Stimulated activated CD4-positive, alpha-beta T cell treated with anti-CD3 and anti-CD28 coated beads, Interleukin-2, amount 100 ng/mL, for 4 hours (primary cell): ENCODE measurements at places on chromosomes 13 and 19.

- DNase-seq, result no peak
Observed at GRCh38 chr13:46296115-46296822, 84.5 kb downstream of the LRRC63 start.

- DNase-seq, result no peak
Observed at GRCh38 chr13:86161257-86161656, 362.0 kb upstream of the SLITRK6 start.

DNA sequence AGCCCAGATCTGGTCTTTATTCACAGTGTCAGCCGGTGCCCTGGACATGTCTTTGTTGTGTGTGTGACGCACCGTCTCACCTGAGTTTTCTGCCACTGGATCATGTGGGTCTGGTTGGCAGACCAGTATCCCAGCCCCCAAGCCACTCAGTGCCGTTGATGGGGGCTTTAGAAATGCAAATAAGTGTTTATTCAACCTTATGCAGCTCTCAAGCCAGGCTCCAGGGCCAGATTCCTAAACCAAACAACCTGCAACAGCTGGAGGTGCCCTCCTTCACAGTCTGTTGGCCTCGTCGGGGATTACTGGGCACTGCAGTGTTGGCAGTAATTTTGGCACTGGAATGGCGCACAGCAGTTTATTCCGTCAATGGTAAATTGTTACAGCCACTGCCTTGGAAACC, 21.6 kb downstream of the FAM124A start:
- DNase-seq, result no peak

- no peak for DNase-seq
Observed at GRCh38 chr13:86085890-86086289, 286.7 kb upstream of the SLITRK6 start.

- DNase-seq, result no peak
Observed at GRCh38 chr19:43605875-43606568, 5.9 kb upstream of the SRRM5 start.

DNA sequence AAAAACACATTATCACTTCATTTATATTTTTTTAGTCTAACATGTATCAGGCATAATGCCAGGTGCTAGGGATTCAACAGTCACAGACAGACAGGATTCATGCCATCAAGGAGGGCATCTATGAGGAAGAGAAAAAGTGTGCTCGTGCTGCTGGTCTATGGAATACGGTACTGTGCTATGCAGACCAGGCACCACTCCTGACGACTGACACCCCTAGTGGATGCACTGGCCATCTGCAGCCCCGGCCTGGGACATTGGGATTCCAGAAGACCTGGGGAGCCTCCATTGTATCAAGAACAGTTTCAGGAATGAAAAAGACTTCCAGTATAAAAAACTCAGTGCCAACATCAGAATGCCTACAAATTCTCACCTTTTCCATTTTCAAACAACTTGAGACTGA, 94.0 kb downstream of the KLF12 start:
- no peak for DNase-seq

GRCh38 chr13:106657104-106657503, 89.2 kb upstream of the ARGLU1 start:
- DNase-seq, result no peak

DNA sequence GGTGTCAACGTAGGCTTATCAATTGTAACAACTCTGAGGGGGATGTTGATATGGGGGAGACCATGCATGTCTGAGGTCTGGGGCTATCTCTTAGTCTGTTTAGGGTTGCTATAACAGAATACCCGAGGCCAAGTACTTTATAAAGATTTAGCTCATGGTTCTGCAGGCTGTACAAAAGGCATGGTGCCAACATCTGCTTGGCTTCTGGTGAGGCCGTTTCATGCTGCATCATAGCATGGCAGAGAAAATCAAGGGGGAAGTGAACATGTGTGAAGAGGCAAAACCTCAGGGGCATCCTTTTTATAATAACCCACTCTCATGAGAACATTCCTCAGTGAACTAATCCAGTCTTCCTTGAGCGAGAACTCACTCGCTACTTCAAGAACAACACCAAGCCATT, 353.8 kb downstream of the ENOX1 start:
- DNase-seq, result no peak

DNA sequence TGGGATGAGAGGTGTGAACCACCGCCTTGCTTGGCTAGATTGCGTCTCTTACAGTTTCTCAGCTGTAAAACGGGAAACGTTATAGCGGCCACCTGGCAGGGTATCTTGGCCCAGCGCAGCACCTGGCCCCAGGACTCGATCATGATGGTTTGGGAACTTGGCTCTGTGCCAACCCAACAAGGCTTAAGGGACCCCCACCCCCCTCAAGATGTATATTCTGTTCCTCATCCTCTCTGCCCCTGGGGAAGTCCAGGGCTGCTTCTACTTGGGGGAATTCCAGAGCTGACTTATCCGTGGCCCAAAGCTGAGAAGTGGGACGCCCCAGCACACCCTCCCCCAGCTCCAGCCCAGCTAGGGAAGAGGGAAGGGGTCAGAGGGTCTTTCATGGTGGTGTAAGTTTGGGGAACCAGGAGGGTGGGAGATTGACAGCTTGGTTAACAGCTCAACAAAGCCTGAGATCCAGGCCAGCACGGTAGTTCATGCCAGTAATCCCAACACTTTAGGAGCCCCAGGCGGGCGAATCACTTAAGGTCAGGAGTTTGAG, 695 bp downstream of the ICAM1 start:
- DNase-seq, result no peak

DNA sequence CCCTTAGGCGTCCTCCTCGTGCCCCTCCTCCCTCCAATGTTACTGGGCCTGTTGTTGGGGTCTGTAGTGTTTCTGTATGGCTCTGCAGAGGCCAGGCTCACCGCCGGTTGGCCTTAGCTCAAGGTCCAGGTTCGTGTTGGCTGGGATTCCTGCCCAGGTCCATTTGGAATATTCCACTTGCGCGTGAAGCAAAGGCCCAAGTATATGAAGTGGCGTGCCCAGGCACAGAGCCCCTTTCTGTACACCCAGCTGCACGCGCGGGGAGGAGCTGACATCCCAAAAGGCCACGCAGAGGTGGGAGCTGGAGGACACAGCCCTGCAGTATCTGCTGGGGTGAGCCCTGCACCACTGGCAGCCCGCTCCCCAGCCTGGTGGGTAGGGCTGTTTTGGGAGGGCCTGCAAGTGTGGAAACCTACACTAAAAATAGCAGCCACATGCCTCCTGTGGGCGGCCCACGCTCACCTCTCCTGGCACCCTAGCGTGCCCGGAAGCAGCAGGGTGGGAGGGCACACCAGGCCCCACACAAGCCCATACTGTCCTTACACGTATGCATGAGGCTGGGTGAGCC, 30.2 kb downstream of the CRTC1 start:
- no peak for DNase-seq

DNA sequence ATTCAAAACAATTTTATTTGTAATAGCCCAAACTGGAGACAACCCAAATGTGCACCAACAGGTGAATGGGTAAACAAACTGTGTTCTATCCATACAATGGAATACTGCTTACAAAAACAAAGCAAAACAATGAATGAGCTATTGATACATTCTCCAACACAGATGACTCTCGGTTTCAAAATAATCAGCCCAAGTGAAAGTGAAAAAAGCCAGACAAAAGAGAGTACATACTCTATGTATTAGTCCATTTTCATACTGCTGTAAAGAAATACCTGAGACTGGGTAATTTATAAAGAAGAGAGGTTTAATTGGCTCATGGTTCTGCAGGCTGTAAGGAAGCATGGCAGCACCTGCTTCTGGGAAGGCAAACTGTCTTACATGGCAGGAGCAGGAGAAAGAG, 65.2 kb upstream of the LRCH1 start:
- no peak for DNase-seq

DNA sequence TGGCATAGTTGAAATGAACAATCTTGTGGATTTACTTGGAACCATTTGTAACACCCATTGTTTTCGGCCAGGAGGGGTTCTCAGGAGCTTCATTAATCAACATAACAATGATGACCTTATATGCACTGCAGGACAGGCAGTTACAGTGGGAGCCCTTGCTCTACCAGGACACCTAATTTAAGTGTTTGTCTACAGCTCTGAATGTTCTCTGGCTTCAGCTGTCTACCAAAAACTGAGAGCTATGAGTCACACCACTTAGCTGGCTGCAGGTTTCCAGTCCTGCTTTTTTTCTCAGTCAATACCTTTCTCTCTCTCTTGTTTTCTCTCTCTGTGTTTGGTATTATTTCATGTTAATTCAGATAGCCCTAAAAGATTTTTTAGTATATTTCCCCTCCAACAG, 105.4 kb upstream of the MBNL2 start:
- DNase-seq, result no peak

- DNase-seq, result no peak
Observed at GRCh38 chr13:94515374-94515773, 35.9 kb upstream of the DCT start.

- no peak for DNase-seq
Observed at GRCh38 chr13:95420501-95420900, 119.2 kb upstream of the ABCC4 start.

DNA sequence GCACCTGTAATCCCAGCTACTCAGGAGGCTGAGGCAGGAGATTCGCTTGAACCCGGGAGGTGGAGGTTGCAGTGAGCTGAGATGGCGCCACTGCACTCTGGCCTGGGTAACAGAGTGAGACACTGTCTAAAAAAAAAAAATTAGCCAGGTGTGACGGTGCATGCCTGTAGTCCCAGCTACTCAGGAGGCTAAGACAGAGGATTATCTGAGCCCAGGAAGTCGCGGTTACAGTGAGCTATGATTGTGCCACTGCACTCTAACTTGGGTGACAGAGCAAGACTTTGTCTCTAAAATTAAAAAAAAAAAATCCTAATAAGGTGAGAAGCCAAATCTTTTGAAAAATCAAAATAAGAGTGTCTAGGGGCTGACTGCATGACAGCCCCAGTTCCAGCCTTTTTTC, 9.7 kb upstream of the CEBPA start:
- DNase-seq, result no peak

GRCh38 chr19:485583-486236, 10.6 kb upstream of the MADCAM1 start:
- DNase-seq, result no peak

GRCh38 chr19:18597809-18598660, 8.6 kb downstream of the CRLF1 start:
- DNase-seq, result no peak

- DNase-seq, result no peak
Observed at GRCh38 chr13:99988529-99989275, 7.1 kb downstream of the ZIC2 start.

- no peak for DNase-seq
Observed at GRCh38 chr19:18895038-18895823, 727 bp downstream of the CERS1 start.

- no peak for DNase-seq
Observed at GRCh38 chr19:17339088-17339741, 1.9 kb downstream of the GTPBP3 start.

DNA sequence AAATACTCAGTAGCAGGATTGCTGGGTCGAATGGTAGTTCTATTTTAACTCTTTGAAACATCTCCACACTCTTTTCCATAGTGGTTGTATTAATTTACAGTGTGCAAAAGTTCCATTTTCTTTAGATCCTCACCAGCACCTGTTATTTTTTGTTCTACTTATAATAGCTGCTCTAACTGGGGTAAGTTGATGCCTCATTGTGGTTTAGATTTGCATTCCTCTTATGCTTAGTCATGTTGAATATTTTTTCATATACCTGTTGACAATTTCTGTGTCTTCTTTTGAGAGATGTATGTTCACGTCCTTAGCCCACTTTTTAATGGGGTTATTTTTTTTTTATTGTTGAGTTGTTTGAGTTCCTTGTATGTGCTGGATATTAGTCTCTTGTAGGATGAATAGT, 144.6 kb downstream of the NBEA start:
- DNase-seq, result no peak

DNA sequence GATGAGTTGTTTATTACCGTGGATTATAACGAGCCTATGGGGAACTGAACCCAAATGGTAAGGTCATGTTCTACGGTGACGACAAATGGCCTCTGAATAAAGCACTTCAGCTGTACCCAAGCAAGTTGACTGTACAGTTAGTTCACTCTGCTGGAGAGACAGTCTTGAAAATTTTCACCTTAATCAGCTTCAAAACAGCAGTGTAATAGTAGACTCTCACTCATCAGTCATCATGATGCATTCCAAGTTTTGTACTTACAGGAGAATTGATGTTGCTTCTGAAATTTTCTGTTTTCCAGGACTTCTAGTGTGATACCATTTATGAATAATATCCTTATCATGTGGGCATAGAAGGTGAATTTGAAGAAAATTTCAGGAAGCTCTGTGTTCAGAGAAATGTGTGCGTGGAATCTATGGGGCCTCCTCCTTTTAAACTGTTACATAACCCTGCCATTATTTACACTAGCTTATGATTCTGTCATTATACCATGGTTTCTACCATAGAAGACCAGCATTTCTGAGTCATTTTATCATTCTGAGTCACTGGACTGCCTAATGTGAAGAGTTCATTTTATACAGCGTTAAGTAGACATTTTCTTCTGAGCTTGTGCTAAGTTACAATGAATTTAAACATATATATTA, 96.9 kb downstream of the WDFY2 start:
- no peak for DNase-seq

GRCh38 chr13:93217721-93218261, 8.8 kb upstream of the GPC6 start:
- no peak for DNase-seq

DNA sequence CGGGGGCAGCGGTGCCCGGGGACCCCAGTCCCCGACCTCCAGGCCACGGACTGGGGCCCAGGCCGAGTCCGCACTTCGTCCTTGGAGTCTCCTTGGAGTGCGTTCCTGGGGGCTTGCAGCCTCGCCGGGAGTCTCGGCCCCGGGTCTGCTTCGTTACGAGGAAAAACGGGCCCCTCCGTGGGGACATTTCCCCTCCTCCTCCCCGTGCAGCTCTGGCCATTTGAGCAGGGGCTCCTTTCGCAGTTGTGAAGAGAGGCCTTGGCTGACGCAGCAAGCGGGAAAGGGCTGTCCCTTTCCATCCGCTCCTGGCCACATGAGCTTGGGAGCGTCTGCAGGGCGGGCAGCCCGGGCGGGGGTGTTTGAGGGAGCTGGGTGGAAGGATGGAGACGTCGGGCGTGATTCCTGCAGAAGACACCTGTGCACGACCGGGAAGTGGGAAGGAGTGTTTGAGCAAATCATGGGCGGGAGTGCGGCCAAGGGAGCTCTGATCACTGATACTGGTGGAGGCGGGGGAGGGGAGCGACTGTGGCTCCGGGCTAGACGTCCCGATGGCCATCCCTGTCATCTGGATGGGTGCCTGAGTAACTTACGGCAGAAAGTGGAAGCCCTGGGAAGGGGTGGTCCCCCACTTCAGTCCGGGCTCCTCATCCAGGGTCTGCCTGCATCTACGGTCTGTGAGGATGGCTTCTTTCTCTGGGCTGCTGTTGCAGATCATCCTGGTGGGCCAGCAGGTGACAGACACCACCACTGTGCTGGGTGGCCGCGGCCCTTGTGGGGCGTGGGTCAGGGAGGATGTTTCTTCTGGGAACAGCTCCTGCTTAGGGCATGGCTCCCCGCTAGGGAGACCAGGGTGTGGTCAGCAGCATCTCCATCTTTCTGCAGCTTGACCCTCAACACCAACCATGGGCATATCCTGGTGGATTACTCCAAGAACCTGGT, 736 bp downstream of the GPI start:
- DNase-seq, result no peak
